ENCODE measurements at places on chromosomes 2 and 18. TPM values are rescaled to one million over a fixed set of nuclear protein-coding genes. Genes with fewer than 3 reads are reported as not detected.
A peak's percentile ranks its signal among the peaks of the same experiment; 100 is the strongest.

The LDAH gene
- total RNA-seq: 14.1 TPM

- no peak for DNase-seq
- peaks cover 43% of the 10 kb centered on the region for H3K27me3 ChIP-seq
- H3K4me3 ChIP-seq: no peak overlapping the region
- H3K4me1 ChIP-seq: no peaks in the 10 kb centered on the region
- H3K27ac ChIP-seq: no peak overlapping the region
- H3K36me3 ChIP-seq: no peaks in the 10 kb centered on the region
Observed at GRCh38 chr2:134080386-134081089, 173.3 kb upstream of the MGAT5 start.

The CAPN13 gene
- total RNA-seq: not detected

The CPS1 gene
- 0.67 TPM for total RNA-seq

The RAB17 gene
- not detected for total RNA-seq

- H3K27me3 ChIP-seq: no peaks in the 10 kb centered on the region
- peaks cover 3% of the 10 kb centered on the region for H3K36me3 ChIP-seq
- H3K4me1 ChIP-seq: peaks cover 16% of the 10 kb centered on the region
- no peak overlapping the region for H3K4me3 ChIP-seq
Observed at GRCh38 chr2:127053731-127054603, 53.0 kb downstream of the BIN1 start.

The SCYGR4 gene
- not detected for total RNA-seq

The LMAN1 gene
- total RNA-seq: 47.2 TPM

DNA sequence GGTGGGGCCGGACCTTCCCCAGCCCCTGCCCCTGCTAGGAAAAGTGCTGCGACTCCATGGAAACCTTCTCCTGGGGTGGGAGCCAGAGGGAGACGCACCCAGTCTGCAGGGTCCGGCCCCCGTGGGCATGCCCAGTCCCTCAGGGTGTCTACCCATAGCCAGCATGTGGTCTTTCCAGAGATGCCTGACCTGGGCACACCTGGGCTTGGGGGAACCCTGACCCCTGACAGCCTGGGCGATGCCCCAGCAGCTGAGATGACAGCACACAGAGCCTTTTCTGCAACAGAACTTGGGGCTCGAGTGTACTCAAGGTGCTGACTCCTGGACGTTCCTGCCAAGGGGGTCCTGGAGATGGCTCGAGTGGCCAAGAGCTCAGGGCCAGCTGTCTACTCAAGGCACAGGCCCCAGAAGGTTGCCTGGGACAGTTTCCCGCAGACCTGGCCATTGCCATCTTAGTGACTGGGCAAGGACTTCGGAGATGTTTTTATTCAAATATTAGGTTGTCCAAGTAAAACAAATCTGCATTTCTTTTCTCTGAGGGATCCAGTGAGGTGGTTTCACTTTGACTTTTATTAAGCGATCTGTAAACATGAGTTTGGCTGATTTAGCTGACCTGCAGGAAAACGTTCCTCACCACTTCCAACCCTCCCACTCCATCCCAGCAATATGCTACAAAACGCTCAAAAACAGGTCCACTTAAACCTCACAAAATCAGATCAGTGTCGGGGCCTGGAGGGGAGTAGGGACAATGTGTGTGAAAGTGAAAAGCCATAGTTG is 228.0 kb downstream of the EIPR1 start:
- DNase-seq: no peak
- no peaks in the 10 kb centered on the region for H3K27me3 ChIP-seq
- no peak overlapping the region for H3K4me3 ChIP-seq
- H3K27ac ChIP-seq: no peak overlapping the region
- H3K36me3 ChIP-seq: peaks cover 3% of the 10 kb centered on the region

DNA sequence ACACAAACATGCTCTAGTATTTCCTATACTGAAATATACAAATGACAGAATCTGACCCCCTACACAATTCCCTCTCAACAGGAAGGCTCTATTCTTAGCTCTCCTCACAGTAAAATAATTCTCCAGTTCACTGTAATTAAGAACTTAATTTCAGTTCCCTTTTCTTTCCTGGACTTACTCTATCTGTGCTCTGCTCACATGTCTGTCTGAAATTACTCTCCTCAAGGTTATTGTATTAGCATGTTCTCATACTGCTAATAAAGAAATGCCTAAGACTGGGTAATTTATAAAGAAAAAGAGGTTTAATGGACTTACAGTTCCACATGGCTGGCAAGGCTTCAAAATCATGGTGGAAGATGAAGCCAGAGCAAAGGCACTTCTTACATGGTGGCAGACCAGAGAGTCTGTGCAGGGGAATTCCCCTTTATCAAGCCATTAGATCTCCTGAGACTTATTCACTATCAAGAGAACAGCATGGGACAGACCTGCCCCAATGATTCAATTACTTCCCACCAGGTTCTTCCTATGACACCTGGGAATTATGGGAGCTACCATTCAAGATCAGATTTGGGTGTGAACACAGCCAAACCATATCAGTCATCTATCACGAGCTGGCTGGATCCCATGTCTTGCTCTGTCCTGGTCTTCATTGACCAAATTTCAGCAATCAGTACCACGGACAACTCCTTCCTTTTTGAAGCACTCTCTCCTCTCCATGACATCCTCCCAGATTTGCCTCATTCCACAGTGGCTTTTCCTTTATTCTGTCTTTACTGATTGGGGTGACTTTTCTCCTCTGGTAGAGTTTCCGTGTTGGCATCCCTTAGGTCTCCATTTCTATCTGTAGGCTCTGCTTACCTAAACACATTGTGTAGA is 110.9 kb downstream of the GALR1 start:
- no peak for DNase-seq
- peaks cover 2% of the 10 kb centered on the region for H3K27me3 ChIP-seq
- no peaks in the 10 kb centered on the region for H3K36me3 ChIP-seq
- no peak overlapping the region for H3K27ac ChIP-seq
- H3K4me1 ChIP-seq: no peaks in the 10 kb centered on the region

- H3K36me3 ChIP-seq: no peaks in the 10 kb centered on the region
- no peak overlapping the region for H3K4me3 ChIP-seq
- H3K27ac ChIP-seq: no peak overlapping the region
- no peak for DNase-seq
- H3K27me3 ChIP-seq: peaks cover 67% of the 10 kb centered on the region
Observed at GRCh38 chr2:176652300-176653182, 383.3 kb downstream of the MTX2 start.

The BOLL gene
- total RNA-seq: not detected

- peaks cover 42% of the 10 kb centered on the region for H3K4me1 ChIP-seq
- no peaks in the 10 kb centered on the region for H3K27me3 ChIP-seq
- H3K36me3 ChIP-seq: peaks cover 30% of the 10 kb centered on the region
- H3K27ac ChIP-seq: peak overlapping the region; percentile 81
- no peak for DNase-seq
Observed at GRCh38 chr2:101844055-101844635, 146.6 kb downstream of the MAP4K4 start.

DNA sequence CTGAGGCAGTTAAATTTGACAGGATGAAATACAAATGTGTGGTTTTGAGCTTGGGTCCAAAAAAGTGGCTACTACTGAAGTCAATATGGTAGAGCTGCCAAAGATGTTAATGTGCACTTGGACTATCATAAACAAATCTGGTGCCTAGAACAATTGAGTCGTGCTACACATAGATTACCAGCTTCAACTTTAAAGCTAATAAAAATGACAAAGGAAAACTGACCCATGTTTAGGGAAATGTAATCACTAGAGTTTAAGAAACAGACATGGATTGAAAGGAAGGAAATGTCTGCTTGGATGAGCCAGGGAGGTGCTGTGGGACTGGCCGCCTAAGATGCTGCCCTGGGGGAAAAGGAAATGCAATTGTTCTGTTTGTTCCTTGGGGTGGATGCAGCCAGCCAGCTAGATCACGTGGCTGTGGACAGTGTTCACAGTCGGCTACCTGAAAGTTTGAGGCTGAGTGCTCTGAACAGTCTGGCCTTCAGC is 36.6 kb downstream of the CYB5A start:
- H3K27ac ChIP-seq: no peak overlapping the region
- no peak overlapping the region for H3K4me3 ChIP-seq
- H3K27me3 ChIP-seq: no peaks in the 10 kb centered on the region
- H3K36me3 ChIP-seq: peaks cover 5% of the 10 kb centered on the region
- no peak for DNase-seq

The CAD gene
- total RNA-seq: 27.2 TPM

DNA sequence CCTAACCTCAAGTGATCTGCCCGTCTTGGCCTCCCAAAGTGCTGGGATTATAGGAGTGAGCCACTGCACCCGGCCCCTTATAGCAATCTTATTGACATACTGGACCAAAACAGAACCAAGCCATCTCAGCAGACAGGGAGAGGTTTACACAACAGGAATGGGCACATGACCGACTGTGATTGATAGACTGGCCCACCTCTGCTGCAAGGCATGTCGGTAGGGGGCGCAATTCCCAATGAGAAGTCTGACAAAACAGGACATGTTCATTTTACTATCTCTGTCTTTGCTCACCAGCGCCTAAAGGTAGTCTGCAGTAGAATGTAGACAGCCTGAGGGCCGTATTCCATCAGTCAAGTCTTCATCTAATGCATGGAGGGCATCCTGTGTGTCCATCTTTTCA is 2.0 kb downstream of the LYPD6B start:
- H3K4me1 ChIP-seq: peaks cover 2% of the 10 kb centered on the region
- H3K27me3 ChIP-seq: peaks cover 55% of the 10 kb centered on the region
- no peak overlapping the region for H3K27ac ChIP-seq
- no peak overlapping the region for H3K4me3 ChIP-seq
- DNase-seq: no peak

DNA sequence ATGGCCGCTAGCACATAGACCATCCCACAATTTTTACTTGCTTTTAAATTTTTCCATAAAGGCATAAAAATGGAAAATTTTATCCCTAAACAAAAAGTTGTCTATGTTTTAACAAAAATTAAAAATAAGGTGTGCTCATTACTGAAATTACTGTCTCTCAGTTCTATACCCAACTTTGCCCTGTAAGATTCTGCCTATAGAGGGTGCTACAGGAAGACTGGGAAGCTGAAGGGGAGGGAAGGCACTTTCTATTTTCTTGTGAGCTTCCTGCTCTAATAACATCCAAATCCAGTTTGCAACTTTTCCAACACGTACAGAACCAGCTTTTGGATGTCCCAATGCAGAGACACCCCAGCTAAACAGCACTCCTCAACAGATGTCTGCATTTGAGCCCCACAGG is 666.9 kb downstream of the PLCL1 start:
- peaks cover 4% of the 10 kb centered on the region for H3K27me3 ChIP-seq
- no peaks in the 10 kb centered on the region for H3K36me3 ChIP-seq
- no peak for DNase-seq
- no peak overlapping the region for H3K27ac ChIP-seq
- H3K4me3 ChIP-seq: no peak overlapping the region
- no peaks in the 10 kb centered on the region for H3K4me1 ChIP-seq

The NHEJ1 gene
- total RNA-seq: 15.2 TPM

- peaks cover 5% of the 10 kb centered on the region for H3K27me3 ChIP-seq
- no peak for DNase-seq
- no peak overlapping the region for H3K27ac ChIP-seq
- H3K4me3 ChIP-seq: no peak overlapping the region
- peaks cover 8% of the 10 kb centered on the region for H3K36me3 ChIP-seq
- peaks cover 9% of the 10 kb centered on the region for H3K4me1 ChIP-seq
Observed at GRCh38 chr2:105117565-105117964, 79.7 kb downstream of the MRPS9 start.

- H3K27me3 ChIP-seq: no peaks in the 10 kb centered on the region
- no peak overlapping the region for H3K27ac ChIP-seq
- no peak for DNase-seq
- H3K36me3 ChIP-seq: peaks cover 5% of the 10 kb centered on the region
- peaks cover 14% of the 10 kb centered on the region for H3K4me1 ChIP-seq
Observed at GRCh38 chr18:79975985-79976680, 11.7 kb downstream of the HSBP1L1 start.

- no peak overlapping the region for H3K4me3 ChIP-seq
- DNase-seq: no peak
- peaks cover 57% of the 10 kb centered on the region for H3K27me3 ChIP-seq
- no peaks in the 10 kb centered on the region for H3K36me3 ChIP-seq
Observed at GRCh38 chr2:169384816-169385215, 22.5 kb upstream of the LRP2 start.

- H3K27ac ChIP-seq: peak overlapping the region; percentile 27
- H3K4me1 ChIP-seq: no peaks in the 10 kb centered on the region
- H3K27me3 ChIP-seq: no peaks in the 10 kb centered on the region
- H3K4me3 ChIP-seq: no peak overlapping the region
Observed at GRCh38 chr2:190843890-190844699, 36.5 kb upstream of the GLS start.

DNA sequence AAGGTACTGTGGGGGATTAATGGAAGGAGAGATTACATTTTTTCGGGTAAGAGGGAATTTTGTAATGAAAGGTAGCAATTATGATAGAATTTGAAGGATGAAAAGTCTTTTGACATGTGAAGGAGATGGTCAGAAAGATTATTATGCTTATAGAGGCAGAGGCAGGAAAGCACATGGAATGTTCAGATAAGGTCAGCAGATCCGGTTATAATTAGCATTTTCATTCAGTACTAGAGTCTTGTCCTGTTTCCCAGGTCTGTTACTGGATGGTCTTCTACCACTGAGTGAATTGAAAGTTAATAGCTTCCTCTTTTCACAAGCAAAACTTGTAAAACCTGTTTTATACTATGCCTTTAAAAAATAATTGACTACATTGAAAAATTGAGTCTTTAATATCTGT is 116.9 kb downstream of the PHLPP1 start:
- H3K36me3 ChIP-seq: peaks cover 2% of the 10 kb centered on the region
- no peak overlapping the region for H3K4me3 ChIP-seq
- no peak for DNase-seq
- H3K4me1 ChIP-seq: peaks cover 8% of the 10 kb centered on the region
- no peak overlapping the region for H3K27ac ChIP-seq

GRCh38 chr2:16537347-16537746 is 128.3 kb downstream of the CYRIA start:
- no peak for DNase-seq
- no peak overlapping the region for H3K27ac ChIP-seq
- H3K4me1 ChIP-seq: no peaks in the 10 kb centered on the region
- no peaks in the 10 kb centered on the region for H3K27me3 ChIP-seq
